ENCODE measurements at places on chromosomes 13 and 19. TPM values are rescaled to one million over a fixed set of nuclear protein-coding genes. Genes with fewer than 3 reads are reported as not detected.

KLF2 gene
- total RNA-seq, result 0.37 TPM

NEK5 gene
- total RNA-seq, result under 0.01 TPM

LIPE gene
- 4.0 TPM for total RNA-seq

EDNRB gene
- 32.6 TPM for total RNA-seq

ZNF100 gene
- total RNA-seq, result 3.7 TPM

KASH5 gene
- total RNA-seq, result not detected

PSG2 gene
- total RNA-seq, result not detected

FFAR1 gene
- total RNA-seq, result not detected

FAM124A gene
- total RNA-seq, result 1.4 TPM

NEK3 gene
- 7.4 TPM for total RNA-seq

RNF17 gene
- not detected for total RNA-seq
